ENCODE measurements at places on chromosomes 3 and 15.

GRCh38 chr15:68256675-68257450, 20.7 kb upstream of the FEM1B start:
- peak; percentile 92 for DNase-seq

GRCh38 chr3:168341192-168341815, 245.6 kb upstream of the GOLIM4 start:
- DNase-seq: no peak

- no peak for DNase-seq
Observed at GRCh38 chr15:71811752-71812735, 1.7 kb downstream of the NR2E3 start.

DNA sequence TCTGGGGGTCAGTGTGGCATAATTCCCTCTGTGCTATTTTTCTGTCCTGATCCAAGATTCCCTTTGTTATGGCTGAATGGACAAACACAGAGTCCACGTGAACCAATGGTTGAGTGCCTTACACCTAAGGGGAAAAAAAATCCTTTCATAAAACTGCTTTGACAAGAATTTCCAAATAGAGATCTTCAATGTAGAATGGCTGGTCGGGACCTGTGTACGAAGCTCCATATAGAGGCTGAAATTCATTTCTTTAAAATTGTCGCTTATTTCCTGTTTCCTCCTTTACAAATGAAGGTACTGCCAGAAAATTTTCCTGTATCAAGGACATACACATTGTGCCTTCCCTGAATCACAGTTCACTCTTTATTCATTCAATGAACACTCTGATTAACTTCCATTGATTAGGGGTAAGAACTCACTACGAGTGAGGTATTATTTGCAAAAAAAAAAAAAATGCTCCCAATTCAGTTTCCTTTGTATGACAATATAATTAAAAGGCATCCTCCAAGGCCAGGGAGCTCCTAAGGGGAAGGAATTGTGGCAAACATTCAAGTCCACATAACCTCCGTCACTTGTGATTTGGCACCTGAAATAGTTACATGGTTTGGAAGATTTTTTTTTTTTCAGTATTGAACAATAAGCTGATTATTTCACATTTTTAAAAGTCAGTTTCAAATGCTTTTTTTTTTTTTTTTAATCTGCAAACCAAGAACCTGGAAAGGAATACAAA, 293.8 kb downstream of the MEX3B start:
- no peak for DNase-seq

DNA sequence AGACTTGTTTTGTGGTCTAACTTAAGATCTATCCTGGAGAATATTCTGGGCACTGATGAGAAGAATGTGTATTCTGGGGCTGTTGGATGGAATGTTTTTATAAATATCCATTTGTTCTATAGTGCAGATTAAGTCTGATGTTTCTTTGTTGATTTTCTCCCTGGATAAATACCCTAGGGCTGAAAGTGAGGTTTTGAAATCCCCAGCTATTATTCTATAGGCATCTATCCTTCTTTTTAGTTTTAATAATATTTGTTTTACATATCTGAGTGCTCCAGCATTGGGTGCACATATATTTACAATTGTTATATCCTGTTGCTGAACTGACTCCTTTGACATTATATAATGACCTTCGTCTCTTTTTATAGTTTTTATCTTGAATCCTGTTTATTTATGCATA, 42.9 kb downstream of the GALK2 start:
- DNase-seq: no peak

DNA sequence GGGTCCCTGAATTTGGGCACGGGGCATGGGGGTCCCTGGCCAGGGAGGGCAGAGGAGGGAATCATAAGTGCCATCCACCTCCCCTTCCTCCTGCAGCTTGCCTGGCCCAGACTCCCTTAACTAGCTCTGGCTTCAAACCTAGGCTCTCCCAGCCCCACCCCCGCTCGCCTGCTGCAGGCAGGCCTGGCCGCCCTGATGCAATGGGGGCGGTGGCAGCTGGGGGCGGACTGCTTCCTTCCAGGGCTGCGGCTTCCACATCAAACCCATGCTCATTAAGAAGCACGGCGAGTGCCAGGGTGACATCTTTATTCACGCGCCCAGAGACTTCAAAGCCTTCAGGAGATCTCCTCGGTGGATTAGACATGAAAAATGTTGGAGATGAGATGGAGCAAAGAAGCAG, 123.1 kb downstream of the TPRA1 start:
- DNase-seq: no peak

- no peak for DNase-seq
Observed at GRCh38 chr3:156176048-156176447, 55.7 kb downstream of the KCNAB1 start.
